Stimulated activated CD8-positive, alpha-beta memory T cell treated with anti-CD3 and anti-CD28 coated beads, Interleukin-15, amount 100 ng/mL, for 24 hours (primary cell): ENCODE measurements at places on chromosomes 6 and 20.

GRCh38 chr6:105452924-105453756 is 50.3 kb upstream of the PREP start:
- no peak for DNase-seq

- DNase-seq: no peak
Measured at GRCh38 chr6:130624046-130624445, 203.2 kb upstream of the SMLR1 start.

- no peak for DNase-seq
Measured at GRCh38 chr20:36992802-36993334, 41.4 kb upstream of the SAMHD1 start.

GRCh38 chr6:4316867-4317400 is 181.6 kb upstream of the ECI2 start:
- DNase-seq: no peak

- no peak for DNase-seq
Measured at GRCh38 chr6:46013639-46014038, 2.0 kb downstream of the CLIC5 start.
